Activated CD4-positive, alpha-beta memory T cell treated with anti-CD3 and anti-CD28 coated beads for 36 hours (primary cell): ENCODE measurements at places on chromosomes 3 and 15. TPM values are rescaled to one million over a fixed set of nuclear protein-coding genes. Genes with fewer than 3 reads are reported as not detected.
A peak's percentile ranks its signal among the peaks of the same experiment; 100 is the strongest.

TMCO5A gene
- total RNA-seq, result not detected

GRCh38 chr15:45551676-45552075, 29.1 kb upstream of the SLC30A4 start:
- no peak for DNase-seq

DNA sequence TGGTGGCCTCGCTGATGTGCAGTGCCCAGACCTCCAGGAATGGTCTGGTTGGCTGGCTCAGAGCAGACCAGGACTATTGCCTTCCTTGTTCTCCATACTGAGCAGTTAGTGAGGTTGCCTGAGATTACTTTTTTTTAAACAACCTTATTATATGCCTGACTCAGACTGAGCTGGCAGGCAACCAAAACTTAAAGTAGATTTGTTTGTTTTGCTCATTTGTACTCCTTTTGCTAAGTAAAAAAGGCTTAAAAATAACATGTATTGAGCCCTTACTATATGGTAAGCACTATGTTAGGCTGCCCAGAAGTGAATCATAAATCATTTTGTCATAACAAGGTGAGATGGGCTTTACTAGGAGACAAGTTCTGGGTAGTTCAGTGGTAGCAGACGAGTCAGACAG, 92.4 kb downstream of the GHSR start:
- no peak for DNase-seq

ACKR4 gene
- total RNA-seq, result not detected

GRCh38 chr3:12175844-12176453, 17.2 kb upstream of the TIMP4 start:
- DNase-seq, result peak; percentile 62

- no peak for DNase-seq
Measured at GRCh38 chr3:30646181-30646876, 39.9 kb downstream of the TGFBR2 start.

DNAH12 gene
- total RNA-seq, result 0.14 TPM
